Bone marrow (tissue), 2 donors: ENCODE measurements at places on chromosomes 2 and 18.

- no peak for DNase-seq
Observed at GRCh38 chr2:221494556-221494955, 77.5 kb downstream of the EPHA4 start.

DNA sequence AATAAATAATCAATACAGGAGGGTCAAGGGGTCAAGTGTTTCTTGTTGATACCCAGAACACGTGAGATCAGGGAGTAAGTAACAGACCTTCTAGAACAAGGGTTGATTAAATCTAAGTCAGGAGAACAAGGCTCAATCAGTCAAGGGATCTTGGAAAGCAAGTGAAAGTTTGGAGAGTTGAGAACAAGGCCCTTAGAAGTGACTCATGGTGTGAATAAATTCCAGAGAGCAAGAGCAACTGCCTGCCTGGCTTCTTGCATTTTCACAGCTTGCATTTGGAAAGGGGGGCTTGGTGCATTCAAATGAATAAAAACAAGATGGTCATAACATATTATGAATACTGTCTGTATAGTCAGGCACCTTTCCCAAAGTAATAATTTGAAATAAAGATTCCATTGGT, 256.1 kb downstream of the DPP10 start:
- no peak for DNase-seq

GRCh38 chr2:165056564-165056963, 101.2 kb upstream of the SLC38A11 start:
- no peak for DNase-seq

- DNase-seq = no peak
Observed at GRCh38 chr2:15984368-15985255, 44.3 kb downstream of the MYCN start.

- DNase-seq = no peak
Observed at GRCh38 chr2:203873461-203873860, 5.9 kb downstream of the CTLA4 start.

GRCh38 chr2:66749566-66749965, 314.6 kb downstream of the MEIS1 start:
- DNase-seq = no peak

GRCh38 chr2:121473512-121473911, 57.2 kb upstream of the RNU4ATAC start:
- DNase-seq = no peak

DNA sequence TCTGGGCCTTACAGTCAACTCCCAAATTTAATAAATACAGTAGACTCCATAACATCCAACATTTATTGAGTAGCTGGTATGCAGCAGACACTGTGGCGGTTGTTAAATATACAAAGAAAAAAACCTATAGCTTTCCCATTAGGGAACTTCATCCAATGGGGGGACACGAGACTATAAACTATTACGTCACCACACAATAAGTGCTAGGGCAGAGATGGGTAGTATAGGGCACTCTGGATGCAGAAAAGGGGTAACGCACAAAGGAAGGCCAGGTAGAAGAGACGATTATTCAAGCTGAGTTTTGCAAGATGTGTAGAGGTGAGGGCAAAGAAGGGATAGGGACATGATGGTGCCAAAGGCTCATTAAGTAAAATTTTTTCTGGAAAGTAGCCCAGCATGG, 10.8 kb downstream of the CHN1 start:
- no peak for DNase-seq

- no peak for DNase-seq
Observed at GRCh38 chr2:24745825-24746224, 47.4 kb downstream of the PTRHD1 start.

GRCh38 chr18:67510831-67511230, 5.7 kb downstream of the DSEL start:
- no peak for DNase-seq

GRCh38 chr18:36015629-36016028, 43.1 kb downstream of the RMP24 start:
- DNase-seq = no peak

DNA sequence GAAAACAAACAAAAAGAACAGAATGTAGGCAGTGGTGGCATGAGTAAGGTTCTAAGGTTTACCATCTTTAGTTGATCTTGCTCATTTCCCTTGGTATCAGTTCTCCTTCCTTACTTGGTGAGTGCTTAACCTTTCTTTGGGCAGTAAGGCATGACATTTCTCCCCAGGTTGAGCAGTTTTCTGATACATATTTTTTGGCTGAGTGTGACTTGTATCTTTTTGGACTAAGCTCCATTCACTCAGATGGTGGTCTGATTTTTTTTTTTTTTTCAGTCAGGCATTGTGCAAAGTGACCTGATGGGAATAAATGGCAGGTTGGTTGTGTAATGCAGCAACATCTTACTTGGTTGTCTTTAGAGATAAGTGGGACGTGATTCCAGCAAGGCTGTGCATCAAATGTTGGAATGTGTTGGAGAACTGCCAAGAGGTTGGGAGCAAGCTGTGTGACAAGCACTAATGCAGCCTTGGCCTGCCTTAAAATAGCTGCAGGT, 15.1 kb downstream of the SPTBN1 start:
- no peak for DNase-seq

GRCh38 chr2:170530803-170531564, 184.2 kb upstream of the SP5 start:
- no peak for DNase-seq

DNA sequence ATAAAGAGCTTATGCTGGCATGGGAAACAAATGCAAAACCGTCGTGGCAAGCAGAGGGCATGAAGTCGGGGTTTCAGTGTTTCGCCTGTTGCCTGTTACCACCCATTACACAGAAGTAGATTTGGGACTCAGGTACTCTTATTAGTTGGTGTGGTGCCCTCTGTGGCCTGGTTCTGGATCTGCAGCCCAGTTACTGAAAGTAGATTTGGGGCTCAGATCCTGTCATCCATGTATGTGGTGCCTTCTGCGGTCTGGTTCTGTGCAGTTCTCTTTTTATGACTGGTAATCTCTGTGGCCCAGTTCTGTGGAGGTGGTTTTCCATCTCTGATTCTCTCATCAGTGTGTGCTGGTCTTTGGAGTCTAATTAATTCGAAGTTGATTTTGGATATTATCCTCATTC, 45.2 kb downstream of the ADNP2 start:
- peak; percentile 1 for DNase-seq

- no peak for DNase-seq
Observed at GRCh38 chr18:37391698-37392548, 173.7 kb downstream of the CELF4 start.

DNA sequence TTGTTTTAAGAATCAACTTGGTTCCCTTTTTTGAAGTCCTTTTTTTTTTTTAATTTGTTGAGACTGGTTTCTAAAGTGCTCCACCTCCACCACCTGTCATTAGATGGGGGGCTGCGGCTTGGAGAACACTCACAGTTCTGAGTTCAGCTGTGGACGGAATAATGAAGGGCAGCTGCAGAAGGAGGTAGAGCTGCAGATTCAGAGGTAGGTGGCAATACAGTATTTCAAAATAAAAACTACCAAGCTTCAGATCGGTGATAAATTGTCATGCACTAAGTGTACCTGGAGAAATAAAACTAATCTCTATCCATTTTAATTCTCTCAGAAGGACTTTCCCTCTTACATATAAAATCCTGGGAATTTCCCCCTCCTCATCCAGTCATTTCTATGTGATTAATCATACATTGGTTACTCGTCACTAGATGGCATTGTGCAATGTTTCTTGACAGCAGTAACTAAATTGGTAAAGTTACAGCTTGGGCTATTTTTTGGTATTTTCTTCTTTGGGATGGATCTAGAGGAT, 81.1 kb upstream of the SLC39A10 start:
- DNase-seq = no peak

DNA sequence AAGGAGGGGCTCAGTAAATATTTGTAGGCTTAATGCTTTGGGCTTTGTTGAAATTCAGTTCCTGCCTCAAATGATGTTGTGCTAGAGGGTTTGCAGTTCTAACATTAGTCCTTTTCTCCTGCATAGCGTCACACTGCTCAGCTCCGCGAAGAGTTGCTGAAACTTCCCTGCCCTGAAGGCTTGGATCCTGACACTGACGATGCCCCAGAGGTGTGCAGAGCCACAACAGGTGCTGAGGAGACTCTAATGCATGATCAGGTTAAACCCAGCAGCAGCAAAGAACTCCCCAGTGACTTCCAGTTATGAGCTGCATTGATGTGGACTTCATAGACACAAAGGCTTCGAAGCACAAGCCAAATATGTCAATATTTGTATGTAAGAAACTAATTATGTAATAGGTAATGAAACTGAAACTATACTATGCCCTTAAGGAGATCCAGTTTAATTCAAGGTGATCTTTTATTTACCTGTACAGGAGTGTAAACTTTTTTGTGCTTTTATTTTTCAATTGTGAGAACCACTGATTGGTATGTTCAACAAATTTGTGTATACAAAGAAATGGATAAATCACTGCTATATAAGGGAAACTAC, 10.2 kb upstream of the TTC27 start:
- DNase-seq = no peak

DNA sequence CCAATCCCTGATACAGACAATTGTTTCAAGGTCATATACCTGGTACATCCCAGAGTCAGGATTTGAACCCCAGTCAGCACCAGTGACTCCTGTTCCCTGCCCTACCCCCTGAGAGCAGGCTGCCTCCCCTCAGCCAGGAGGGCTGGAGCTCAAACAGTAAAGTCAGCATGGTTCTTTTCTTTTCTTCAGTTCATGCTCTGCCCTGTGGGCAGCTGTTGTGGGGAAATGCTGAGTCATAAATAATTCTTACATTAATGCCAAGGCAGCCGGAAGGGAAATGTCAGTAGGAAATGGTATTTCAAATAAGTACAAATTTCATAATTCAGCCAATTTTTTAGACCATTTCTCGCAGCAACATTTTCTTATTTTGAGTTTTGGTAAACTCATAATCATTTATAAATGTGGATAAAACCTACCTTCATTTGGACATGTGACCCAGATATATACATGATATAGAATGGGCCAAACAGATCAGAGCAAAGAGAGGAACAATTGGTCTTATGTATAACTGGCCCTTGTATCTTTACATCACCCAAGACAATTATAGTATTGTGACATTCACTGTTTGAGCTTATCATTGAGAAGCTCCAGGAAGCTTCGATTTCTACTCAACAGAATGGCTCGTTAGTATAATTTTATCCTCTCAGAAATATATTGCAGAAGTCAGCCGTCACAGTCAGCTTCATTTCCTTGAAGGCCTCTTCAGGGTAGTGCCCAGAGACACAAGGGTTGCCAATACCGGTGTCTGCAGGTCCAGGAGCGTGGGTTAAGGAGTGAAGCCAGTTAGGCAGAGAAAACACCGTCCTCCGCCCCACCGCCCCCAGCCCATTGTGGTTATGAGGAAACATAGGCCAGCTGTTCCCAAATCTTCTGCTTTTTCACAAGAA, 28.0 kb upstream of the SCYGR1 start:
- no peak for DNase-seq
